ENCODE measurements at places on chromosomes 6 and 20.

- no peak for DNase-seq
These were observed 186.7 kb upstream of the VGLL2 start for GRCh38 chr6:117078624-117079023.

- DNase-seq: no peak
These were observed 11.0 kb downstream of the PTCHD4 start for GRCh38 chr6:48099713-48100587.

- DNase-seq: no peak
These were observed 147.7 kb downstream of the PRL start for GRCh38 chr6:22149096-22149495.

GRCh38 chr6:75493400-75494064 is at the start of gene FILIP1:
Gene FILIP1, minus strand, starts transcription at chr6:75493800. Its CDS starts 78,828 bp downstream, at chr6:75414972.
- DNase-seq: no peak

- DNase-seq: no peak
These were observed 16.0 kb upstream of the IP6K3 start for GRCh38 chr6:33762713-33763112.

DNA sequence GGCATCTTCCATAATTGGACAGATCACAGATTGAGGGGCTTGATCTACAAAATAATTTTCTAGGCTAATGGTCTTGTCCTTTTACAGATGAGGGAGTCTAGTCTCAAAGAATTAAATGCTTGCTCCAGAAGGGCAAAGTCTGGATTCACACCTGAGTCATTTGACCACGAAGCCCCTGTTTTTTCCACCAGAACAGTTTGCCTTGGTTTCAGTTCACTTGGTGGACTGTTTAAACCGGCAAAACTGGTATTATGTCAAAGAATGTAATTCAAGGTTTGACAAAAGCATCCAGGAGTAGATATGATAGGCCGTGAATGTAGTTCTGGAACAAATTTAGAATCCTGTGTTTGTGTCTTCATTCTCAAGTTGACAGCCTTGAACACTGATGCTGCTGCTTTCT is 3.3 kb downstream of the MYO6 start:
- no peak for DNase-seq

GRCh38 chr6:30006170-30007131 is 54.6 kb upstream of the POLR1H start:
- DNase-seq: peak; percentile 40

DNA sequence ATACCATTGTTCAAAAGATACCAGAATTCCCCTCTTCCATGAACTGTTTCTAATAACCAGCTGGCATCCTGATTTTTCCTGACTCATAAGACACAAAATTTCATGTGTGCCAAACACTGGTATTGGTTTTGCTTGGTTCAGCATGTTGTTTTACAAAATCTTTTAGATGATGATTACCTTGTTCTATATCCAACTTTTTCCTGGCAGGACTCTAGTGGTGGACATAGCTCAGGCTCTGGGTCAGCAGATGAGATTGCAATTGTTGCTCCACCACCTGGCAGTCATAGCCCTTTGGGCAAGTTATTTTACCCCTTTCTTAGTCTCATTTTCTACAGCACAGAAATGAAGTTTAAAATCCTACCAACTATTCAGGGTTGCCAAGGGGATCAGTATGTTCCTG is 6.2 kb downstream of the TRIM38 start:
- no peak for DNase-seq

GRCh38 chr20:3405139-3405538 is 2.3 kb downstream of the DNAAF9 start:
- no peak for DNase-seq

DNA sequence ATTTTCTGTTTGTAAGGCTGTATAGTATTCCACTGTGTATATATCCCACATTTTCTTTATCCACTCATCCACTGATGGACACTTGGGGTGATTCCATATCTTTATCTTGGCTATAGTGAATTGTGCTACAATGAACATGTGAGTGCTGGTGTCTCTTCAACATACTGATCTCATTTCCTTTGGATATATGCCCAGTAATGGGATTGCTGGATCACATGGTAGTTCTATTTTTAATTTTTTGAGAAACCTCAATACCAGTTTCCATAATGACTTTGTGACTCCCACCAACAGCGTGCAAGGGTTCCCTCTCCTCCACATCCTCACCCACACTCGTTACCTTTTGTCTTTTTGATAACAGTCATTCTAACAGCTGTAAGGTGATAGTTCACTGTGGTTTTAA is 166.0 kb downstream of the ARHGAP18 start:
- no peak for DNase-seq

- DNase-seq: no peak
These were observed 9.5 kb downstream of the HSPA12B start for GRCh38 chr20:3741836-3742458.

Measured in H9 (cell line).